NB4 (cell line): ENCODE measurements at places on chromosomes 4 and X.

- DNase-seq, result no peak
Measured at GRCh38 chrX:40912166-40912565, 173.1 kb upstream of the USP9X start.

- no peak for DNase-seq
Measured at GRCh38 chrX:109089359-109089758, 353.0 kb upstream of the IRS4 start.

GRCh38 chr4:186934841-186935443 lies 211.3 kb upstream of the FAT1 start:
- no peak for DNase-seq

DNA sequence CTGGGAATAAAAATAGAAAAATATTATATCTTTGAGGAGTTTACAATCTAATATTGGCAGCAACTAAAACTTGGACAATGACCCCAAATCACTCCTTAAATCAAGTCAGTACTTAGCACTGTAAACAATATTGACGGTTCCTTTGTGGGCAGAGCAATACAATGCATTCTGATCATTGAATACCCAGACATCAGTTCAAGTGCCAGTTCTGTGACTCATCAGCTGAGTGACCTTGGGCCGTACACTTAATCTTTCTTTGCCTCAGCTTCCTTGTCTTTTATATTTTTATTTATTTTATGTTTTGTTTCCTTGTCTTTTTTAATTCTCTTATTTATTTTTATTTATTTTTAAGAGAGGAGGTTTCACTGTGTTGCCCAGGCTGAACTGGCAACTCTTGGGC lies 112.2 kb upstream of the ANXA3 start:
- no peak for DNase-seq

- DNase-seq, result peak; percentile 70
Measured at GRCh38 chr4:8410641-8411271, 29.8 kb downstream of the ACOX3 start.

DNA sequence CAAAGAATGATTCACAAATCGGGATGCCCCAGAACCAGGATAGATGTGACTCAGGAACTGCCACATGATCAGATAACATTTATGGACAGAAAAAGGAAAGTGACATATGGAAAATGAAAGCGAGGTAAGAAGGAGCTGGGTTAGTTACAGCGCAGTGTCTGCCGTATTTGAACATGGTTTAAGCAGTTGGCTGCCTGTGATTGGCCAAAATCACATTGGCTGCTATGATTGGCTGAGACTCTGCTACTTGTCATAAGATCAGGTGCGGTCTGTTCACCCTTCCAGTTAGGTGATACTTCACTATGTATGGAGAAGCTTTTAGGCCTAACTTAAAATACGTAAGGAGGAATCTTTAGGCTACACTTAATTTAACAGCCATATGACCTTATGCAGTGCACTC lies 322.7 kb upstream of the HAND2 start:
- no peak for DNase-seq

GRCh38 chr4:183390374-183390773 lies 54.1 kb upstream of the CDKN2AIP start:
- no peak for DNase-seq

DNA sequence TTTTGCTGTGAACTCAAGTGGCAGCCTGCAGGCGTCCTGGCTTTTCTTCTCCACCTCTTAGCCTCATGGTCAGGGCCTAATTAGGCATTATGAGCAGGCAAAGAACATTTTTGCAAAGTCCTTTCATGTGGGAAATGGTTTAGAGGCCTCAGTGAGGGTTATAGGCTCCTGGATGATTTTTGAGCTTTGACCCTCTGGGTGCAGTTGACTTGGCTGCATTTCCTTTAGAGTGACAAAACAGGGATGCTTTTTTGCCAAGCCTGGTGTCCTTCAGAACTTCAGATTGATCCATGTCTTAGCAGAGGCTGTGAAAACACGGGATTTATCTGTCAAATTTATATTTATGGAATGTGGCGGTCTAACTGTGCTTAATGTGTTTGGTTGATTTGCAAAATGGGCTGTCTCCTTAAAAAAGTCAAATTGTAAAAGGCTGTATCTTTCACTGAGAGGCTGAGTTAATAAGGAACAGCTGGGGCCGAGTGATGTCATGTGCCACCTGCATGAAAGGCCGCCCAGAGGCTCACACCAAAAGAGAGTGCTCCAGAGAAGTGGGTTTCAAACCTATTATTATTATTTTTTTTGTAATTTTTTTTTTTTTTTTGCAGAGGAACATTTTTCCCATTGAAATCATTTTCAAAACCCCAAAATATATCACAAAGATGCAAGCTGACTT lies 192.2 kb upstream of the ARX start:
- no peak for DNase-seq

DNA sequence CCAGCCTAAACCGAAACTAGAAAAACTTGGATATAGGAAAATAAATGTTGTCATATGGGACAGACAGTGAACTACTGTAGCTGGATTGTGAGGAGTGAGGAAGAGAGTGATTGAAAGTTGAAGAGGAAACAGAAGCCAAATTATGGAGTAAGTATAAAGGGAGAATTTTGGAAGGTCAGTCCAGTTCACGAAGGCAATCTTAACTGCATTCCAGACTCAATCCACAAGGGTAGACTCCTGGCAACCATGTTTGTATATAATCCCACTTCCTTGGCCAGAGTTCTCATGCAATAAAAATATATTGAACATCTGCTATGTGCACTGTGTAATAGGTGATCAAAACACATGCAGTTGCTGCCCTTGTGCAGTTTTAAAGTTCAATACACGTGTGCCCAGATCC lies 58.6 kb upstream of the CAMK2D start:
- no peak for DNase-seq

GRCh38 chr4:4578981-4579380 lies 37.1 kb upstream of the STX18 start:
- DNase-seq, result no peak

GRCh38 chrX:7372825-7373525 lies 225.0 kb upstream of the PUDP start:
- DNase-seq, result peak; percentile 9

GRCh38 chrX:131046596-131046995 lies 11.6 kb upstream of the ARHGAP36 start:
- no peak for DNase-seq

GRCh38 chr4:139642364-139642763 lies 23.3 kb upstream of the MGST2 start:
- no peak for DNase-seq

DNA sequence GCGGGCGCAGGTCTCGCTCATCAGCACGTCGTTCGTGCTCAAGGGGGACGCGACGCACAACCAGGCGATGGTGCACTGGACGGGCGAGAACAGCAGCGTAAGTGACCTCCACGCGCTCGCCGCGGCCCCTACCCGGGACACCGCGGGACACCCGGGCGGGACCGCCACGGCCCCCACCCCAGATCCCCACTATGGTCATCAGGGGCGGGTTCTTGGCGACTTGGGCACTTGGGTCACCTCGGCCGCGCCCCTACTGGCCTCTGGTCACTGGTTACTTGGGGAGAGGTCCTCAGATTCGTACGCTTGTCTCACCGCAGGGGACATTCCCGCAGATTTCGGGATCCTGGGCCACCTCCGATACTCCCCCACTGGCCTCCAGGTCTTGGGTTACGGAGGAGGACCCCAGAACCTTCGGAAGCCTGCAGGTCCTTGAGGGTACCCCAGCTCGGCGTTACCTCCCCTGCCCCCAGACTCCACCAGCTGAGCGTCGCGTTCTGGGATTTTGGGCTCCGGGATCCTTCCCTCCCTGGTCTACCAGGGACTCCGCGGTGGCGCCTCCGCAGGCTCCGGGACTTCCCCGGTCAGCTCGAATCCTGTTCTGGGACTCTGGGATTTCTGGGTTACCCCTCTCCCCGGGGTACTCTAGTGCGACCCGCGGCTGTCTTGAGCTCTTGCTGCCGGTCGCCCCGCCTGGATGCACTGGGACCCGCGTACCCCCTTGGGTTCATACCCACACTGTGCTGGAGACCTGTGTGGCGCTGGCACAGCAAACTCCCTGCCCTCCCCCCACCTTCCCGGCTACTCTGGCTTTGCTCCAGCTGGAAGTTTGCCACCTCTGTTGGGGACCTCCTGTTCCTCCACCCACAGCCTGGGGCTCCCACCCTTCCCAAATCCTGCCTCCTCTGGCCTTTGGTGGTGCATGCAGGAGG lies 956 bp downstream of the SORCS2 start:
- DNase-seq, result no peak

DNA sequence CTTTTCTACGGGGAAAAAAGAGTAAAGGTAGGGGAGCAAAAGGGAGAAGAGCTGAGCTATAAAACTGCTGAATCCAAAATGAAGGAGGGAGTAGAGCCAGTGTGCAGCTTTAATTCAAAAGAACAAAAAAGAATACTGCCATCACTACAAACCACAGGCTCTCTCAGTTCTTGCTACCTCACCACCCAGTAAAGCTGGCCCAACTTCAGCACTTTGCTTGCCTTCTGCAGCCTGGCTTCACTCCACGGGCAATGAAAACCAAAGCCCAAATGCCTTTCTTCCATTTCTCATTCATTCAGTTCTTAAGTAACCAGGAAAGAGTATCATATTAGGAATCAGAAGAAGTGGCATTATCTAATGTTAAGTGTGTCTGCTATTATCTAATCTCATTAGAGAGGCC lies 376.8 kb downstream of the BCOR start:
- DNase-seq, result no peak

DNA sequence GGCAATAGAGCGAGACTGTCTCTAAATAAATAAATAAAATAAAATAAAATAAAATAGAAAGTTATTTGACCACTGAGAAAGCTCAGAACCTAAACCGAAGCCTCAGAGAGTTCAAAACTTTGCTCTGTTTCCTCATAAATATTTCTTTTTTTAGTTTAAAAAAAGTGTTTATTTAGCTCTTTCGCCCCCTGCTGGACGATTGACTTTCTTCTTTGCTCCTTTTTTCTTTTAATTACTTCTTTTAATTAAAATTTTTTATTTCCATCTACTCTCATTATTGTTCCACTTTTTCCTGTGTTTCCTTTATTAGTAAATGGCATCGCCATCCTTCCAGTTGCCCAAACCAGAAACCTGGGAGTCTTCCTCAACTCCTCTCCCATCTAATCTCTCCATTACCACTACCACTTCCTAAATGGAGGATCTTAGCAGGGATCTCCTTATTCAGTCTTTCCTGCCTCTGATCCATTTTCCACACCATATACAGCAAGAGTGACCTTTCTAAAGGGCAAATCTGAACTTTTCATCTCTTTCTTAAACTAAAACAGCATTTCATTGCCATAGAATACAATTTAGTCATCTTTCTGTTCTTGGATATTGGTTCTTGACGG lies 728 bp upstream of the IL13RA2 start:
- peak; percentile 8 for DNase-seq

- DNase-seq, result no peak
Measured at GRCh38 chrX:154595559-154596249, 10.8 kb downstream of the CTAG1A start.
